ENCODE measurements at places on chromosomes 3 and 15. TPM values are rescaled to one million over a fixed set of nuclear protein-coding genes. Genes with fewer than 3 reads are reported as not detected.

ELL3 gene
- 2.5 TPM for total RNA-seq

LMOD3 gene
- not detected for total RNA-seq

GOLGA8N gene
- 18.1 TPM for total RNA-seq

CYP1A2 gene
- not detected for total RNA-seq

MINAR1 gene
- total RNA-seq = 1.4 TPM

ABHD5 gene
- 28.8 TPM for total RNA-seq

SLC7A14 gene
- total RNA-seq = not detected

TTC23 gene
- 28.2 TPM for total RNA-seq

MNS1 gene
- total RNA-seq = 3.5 TPM

NR2E3 gene
- total RNA-seq = 0.72 TPM

LDHAL6B gene
- total RNA-seq = not detected

CRYGS gene
- 3.0 TPM for total RNA-seq

CPN2 gene
- not detected for total RNA-seq

DNA sequence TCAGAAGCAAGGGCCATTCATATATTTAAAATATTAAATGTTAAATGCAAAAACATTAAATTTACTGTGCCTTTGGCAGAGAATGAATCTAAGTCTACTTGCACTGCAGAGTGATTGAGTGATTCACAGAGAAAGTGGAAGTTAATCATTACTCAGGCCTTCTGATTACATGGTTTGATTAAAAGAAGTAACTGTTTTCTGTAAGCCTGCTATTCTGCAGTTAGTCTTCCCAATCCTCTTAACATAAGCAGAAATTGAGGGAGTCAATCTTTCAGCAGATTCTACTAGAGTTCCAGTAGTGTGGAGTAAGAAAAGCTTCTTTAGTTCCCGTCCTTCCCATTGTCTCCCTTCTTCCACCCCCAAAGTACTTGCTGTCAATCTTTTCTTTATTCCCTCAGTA is 1.5 kb downstream of the NLGN1 start:
- H3K27ac ChIP-seq = no peak overlapping the region
- no peaks in the 10 kb centered on the region for H3K27me3 ChIP-seq
- DNase-seq = no peak
- no peaks in the 10 kb centered on the region for H3K4me1 ChIP-seq

DNA sequence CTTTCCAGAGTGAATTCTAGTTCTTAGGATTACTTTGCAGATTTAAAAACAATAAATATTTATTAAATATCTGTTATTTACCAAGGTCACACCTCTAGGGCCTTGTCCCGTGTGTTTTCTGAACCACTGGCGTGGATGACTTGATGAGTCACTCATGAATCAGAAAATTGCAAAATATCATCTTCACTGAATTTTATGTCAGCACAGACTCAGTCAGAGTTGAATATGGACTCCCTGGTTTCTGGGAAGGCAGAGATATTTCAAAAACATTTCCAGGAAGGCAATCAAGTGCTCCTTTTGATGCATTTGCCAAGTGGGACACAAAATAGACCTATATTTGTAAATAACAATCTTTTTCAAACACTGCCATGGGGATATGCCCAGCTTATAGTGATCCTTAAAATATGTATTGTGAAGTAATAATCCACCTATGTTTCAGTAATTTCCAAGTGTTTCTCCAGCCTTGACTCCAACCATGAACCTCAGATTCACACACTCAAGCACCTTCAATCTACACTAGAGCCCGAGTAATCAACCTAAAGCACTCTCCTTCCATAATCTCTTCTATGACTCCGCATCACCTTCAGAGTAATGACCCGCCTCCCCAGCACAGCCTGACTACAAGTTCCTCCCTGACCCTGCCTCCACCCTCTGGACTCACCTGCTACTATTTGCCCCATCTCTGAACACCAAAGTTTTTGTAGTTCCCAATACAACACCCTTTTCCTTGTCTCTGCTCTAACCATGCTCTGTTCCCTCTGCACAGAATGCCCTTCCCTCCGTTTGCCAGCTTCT is 24.3 kb downstream of the DPH3 start:
- no peaks in the 10 kb centered on the region for H3K4me1 ChIP-seq
- no peak overlapping the region for H3K4me3 ChIP-seq
- no peak for DNase-seq
- H3K27me3 ChIP-seq = no peaks in the 10 kb centered on the region
- no peak overlapping the region for H3K27ac ChIP-seq

- H3K4me3 ChIP-seq = peak overlapping the region; percentile 95
- no peaks in the 10 kb centered on the region for H3K27me3 ChIP-seq
- DNase-seq = peak; percentile 84
- H3K27ac ChIP-seq = peak overlapping the region; percentile 80
- H3K36me3 ChIP-seq = no peaks in the 10 kb centered on the region
These were observed 2.3 kb downstream of the TPM1 start for GRCh38 chr15:63044645-63045464.

DNA sequence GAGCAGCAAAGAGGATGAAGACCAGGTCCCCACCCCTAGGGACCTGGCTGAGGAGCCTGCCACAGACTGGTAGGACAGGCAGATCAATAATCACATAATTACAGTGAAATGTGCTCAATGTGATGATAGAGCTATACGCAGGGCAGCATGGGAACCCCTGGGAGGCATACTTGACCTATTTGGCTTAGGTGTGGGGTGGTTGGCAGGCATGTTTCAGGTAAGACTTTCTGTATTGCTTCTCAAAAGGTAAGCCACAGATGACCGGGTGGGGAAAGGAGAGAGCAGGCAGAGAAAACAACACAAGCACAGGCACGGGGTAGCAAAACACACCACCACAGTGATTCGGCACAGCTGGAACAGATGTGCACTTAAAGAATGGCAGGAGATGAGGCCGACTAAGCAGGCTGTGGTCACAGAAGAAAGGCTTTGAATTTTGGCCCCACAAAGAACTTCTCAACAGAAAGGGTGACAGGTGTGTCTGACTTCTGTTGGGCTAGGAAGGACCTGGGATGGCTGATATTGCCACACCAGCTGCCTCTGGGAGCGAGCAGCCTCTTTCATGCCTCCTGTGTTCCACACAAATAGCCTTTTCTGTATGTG is 64.1 kb downstream of the ABCC5 start:
- H3K27me3 ChIP-seq = no peaks in the 10 kb centered on the region
- peaks cover 4% of the 10 kb centered on the region for H3K36me3 ChIP-seq
- DNase-seq = no peak
- no peak overlapping the region for H3K4me3 ChIP-seq
- no peaks in the 10 kb centered on the region for H3K4me1 ChIP-seq

- peaks cover 9% of the 10 kb centered on the region for H3K4me1 ChIP-seq
- no peak overlapping the region for H3K4me3 ChIP-seq
- no peaks in the 10 kb centered on the region for H3K27me3 ChIP-seq
- no peak overlapping the region for H3K27ac ChIP-seq
- no peaks in the 10 kb centered on the region for H3K36me3 ChIP-seq
- DNase-seq = no peak
These were observed 66.6 kb downstream of the SUCLG2 start for GRCh38 chr3:67587811-67588210.

DNA sequence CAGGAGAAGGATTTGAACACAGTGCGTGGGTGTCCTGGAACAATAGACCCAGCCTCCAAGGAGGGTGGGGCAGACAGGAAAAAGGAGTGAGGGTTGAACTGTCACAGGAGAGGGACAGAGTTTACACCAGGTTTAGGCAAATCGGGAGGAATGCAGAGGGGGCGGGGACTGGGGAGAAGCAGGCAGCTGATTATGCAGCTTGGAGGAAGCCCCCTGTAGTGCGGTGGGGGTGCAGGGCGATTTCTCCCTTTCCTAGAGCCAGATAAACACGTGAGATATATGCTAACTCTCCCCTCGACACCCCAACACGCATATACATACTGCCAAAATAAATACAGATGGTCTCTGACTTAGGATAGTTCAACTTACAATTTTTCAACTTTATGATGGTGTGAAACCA is 108.6 kb upstream of the PRR20G start:
- no peak for DNase-seq
- no peak overlapping the region for H3K4me3 ChIP-seq
- no peaks in the 10 kb centered on the region for H3K4me1 ChIP-seq
- no peaks in the 10 kb centered on the region for H3K36me3 ChIP-seq

GRCh38 chr3:41267975-41268640 is 68.8 kb downstream of the CTNNB1 start:
- H3K27ac ChIP-seq = no peak overlapping the region
- H3K4me1 ChIP-seq = no peaks in the 10 kb centered on the region
- H3K36me3 ChIP-seq = no peaks in the 10 kb centered on the region

DNA sequence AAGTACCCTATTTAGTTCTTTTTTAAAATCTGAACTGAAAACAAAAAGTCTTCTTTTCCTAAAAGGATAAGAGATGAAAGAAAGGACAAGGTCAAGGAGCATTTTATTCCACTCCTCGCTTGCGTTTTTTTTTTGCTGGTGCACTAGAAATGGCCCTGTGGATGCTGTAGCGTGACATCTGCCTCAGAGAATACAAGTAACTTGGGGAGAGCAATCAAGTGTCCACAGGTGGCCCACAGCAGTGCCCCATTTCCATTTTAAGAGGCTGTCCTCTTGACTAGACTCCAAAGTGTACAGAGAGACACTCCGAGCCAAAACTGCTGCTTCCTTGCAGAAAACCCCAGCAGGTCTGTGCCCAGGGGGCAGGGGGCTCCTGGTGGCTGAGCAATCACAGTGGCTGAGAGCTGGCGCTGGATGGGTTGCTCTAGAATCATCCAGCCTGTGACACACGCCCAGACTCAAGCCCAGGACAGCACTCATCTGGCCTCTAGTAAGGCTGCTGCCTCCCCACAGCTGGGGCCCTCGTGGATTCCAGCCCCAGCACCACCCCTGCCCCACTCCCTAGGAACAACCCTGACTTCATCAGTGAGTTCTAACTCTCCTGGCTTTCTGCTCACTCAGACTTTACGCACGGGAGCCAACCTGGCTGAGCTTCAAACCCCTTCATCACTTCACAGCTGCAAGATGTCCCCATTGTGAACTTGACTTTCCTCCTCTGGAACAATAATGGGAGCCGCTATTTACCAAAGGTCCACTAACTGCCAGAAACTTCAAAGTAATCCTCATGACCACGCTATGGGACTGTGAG is 71.1 kb upstream of the SPATA12 start:
- H3K27ac ChIP-seq = no peak overlapping the region
- H3K4me3 ChIP-seq = no peak overlapping the region
- no peaks in the 10 kb centered on the region for H3K4me1 ChIP-seq
- H3K36me3 ChIP-seq = no peaks in the 10 kb centered on the region

DNA sequence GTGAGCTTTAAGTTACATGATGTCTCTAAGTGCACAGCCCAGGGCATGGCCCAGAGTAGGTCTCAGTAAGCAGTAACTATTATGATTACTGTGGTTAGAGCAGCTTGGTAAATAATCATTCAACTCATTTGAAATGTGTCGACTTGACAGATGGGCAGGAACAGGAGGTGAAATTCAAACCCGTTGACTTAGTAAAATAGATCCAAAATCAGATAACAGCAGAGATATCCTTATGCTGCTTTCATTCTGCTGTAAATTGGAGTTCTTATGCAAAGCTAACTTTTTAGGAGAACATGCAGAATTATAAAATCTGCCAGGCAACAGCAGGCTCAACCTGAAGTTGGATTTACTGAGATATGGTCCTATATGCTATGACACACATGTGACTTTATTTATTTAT is 118.7 kb upstream of the KLHL25 start:
- H3K27ac ChIP-seq = no peak overlapping the region
- H3K27me3 ChIP-seq = peaks cover 4% of the 10 kb centered on the region
- no peak overlapping the region for H3K4me3 ChIP-seq
- DNase-seq = no peak
- H3K4me1 ChIP-seq = no peaks in the 10 kb centered on the region
- H3K36me3 ChIP-seq = no peaks in the 10 kb centered on the region

GRCh38 chr3:198030125-198030524 is 70.1 kb downstream of the LMLN start:
- H3K4me3 ChIP-seq = no peak overlapping the region
- H3K27ac ChIP-seq = no peak overlapping the region
- DNase-seq = no peak
- H3K27me3 ChIP-seq = no peaks in the 10 kb centered on the region

- H3K4me3 ChIP-seq = no peak overlapping the region
- DNase-seq = peak; percentile 76
- peaks cover 4% of the 10 kb centered on the region for H3K4me1 ChIP-seq
- H3K36me3 ChIP-seq = no peaks in the 10 kb centered on the region
- no peaks in the 10 kb centered on the region for H3K27me3 ChIP-seq
These were observed 271.0 kb upstream of the TBL1XR1 start for GRCh38 chr3:177468331-177468730.

- no peaks in the 10 kb centered on the region for H3K4me1 ChIP-seq
- H3K27me3 ChIP-seq = no peaks in the 10 kb centered on the region
- DNase-seq = no peak
These were observed 233.2 kb upstream of the TPM1 start for GRCh38 chr15:62809115-62809967.

- H3K36me3 ChIP-seq = no peaks in the 10 kb centered on the region
- no peak overlapping the region for H3K4me3 ChIP-seq
- no peak overlapping the region for H3K27ac ChIP-seq
- DNase-seq = no peak
- H3K4me1 ChIP-seq = no peaks in the 10 kb centered on the region
These were observed 59.1 kb downstream of the FAM43A start for GRCh38 chr3:194744826-194745225.

DNA sequence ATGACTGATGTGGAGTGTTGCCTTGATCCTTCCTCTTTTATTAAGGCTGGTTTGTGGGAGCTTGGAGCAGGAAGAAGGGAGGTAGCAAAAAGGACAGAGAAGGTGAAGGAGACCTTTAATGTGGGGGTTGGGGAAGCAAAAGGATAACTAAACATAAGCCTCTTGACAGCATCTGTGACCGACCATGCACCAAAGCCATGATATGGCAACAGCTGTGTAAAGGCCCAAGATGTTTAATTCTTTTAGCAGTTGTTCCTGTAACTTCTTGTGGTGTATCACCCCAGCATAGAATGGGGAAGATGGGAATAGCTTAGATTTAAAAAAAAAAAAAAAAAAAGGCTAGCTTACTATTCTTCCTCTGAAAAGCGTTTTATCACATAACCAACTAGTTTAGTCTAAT is 194.7 kb downstream of the KLHL25 start:
- no peaks in the 10 kb centered on the region for H3K4me1 ChIP-seq
- H3K27ac ChIP-seq = no peak overlapping the region
- no peaks in the 10 kb centered on the region for H3K27me3 ChIP-seq
- no peak for DNase-seq
